ENCODE measurements at places on chromosomes 4 and X.

GRCh38 chrX:125089761-125090445 is 229.8 kb upstream of the TEX13C start:
- no peak for DNase-seq

GRCh38 chrX:136725441-136726104 is 55.2 kb downstream of the ARHGEF6 start:
- no peak for DNase-seq

- no peak for DNase-seq
Observed at GRCh38 chrX:14028473-14028872, 1.2 kb downstream of the GEMIN8 start.

DNA sequence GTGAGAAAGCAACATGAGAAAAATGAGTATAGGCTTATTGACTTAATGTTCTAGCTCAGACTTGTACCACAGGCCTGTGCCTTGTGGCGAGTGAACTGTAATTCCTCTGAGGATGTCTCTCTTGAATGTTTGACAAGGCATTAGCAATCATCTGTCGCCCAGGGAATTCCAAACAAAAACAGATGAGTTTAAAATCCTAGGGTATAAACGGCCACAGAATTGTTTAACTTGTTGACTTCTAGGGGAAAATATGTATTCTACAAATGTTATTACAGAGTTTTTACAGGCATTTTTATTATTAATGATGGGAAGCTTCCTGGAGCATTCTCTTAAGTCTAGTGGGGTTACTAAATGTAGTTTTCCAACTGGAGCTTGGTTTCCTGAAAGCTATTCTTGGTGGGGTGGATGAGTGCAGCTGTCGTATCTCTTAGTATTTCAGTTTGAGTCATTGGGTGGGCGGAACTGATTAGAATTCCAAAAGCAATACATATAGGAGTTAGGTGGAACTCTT is 40.6 kb downstream of the ARHGAP10 start:
- DNase-seq = peak; percentile 42

DNA sequence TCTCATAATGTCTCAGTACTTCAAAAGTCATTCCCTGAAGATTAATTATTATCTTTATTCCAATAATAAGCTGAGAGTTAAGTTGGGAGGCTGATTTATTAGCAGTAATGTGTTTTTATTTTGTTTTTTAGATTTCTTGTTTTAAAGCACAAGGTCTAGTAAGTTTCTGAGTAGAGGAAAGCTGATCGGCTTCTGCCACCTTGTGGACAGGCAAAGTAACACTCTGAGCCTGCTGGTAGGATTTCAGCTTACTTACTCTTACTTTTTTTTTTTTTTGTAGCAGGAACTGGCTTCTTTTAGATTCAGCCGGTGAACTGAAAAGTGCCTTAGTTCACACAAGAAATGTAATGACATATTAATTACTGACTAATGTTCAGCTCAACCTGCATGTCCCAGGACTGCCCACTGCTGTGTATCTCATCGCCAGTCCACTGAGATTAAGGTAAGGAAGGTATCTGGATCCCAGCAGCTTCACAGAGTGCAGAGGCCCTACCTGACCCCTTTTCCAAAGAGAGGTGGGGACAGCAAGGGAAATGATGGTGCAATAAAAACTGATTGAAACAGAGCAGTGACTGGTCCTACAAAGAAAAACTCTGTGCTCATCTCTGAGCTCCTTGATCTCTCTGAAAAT is 126.5 kb downstream of the ADGRA3 start:
- DNase-seq = peak; percentile 59

GRCh38 chr4:41933997-41934503 is 1.2 kb upstream of the TMEM33 start:
- DNase-seq = no peak

- DNase-seq = no peak
Observed at GRCh38 chr4:91838181-91838861, 465.4 kb upstream of the GRID2 start.

GRCh38 chr4:12884846-12885796 is 599.0 kb downstream of the RAB28 start:
- DNase-seq = peak; percentile 65

GRCh38 chr4:83716874-83717273 is 181.0 kb downstream of the GPAT3 start:
- DNase-seq = no peak

DNA sequence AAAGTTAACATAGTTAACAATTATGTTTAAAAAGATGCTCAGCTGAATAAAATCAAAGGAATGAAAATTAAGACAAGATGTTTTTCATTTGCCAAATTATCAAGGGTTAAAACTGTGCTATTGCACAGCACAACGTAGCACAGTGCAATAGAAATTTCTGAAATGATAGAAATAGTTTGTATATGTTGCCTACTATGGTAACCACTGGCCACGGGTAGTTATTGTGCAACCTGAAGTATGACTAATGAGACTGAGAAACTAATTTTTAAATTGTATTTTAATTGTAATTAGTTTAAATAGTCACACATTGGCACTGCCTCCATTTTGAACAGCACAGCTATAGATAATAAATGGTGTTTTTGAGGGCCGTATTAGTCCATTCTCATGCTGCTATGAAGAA is 343.1 kb upstream of the FAM241A start:
- no peak for DNase-seq

- DNase-seq = no peak
Observed at GRCh38 chr4:82583897-82584587, 22.3 kb upstream of the TMEM150C start.

DNA sequence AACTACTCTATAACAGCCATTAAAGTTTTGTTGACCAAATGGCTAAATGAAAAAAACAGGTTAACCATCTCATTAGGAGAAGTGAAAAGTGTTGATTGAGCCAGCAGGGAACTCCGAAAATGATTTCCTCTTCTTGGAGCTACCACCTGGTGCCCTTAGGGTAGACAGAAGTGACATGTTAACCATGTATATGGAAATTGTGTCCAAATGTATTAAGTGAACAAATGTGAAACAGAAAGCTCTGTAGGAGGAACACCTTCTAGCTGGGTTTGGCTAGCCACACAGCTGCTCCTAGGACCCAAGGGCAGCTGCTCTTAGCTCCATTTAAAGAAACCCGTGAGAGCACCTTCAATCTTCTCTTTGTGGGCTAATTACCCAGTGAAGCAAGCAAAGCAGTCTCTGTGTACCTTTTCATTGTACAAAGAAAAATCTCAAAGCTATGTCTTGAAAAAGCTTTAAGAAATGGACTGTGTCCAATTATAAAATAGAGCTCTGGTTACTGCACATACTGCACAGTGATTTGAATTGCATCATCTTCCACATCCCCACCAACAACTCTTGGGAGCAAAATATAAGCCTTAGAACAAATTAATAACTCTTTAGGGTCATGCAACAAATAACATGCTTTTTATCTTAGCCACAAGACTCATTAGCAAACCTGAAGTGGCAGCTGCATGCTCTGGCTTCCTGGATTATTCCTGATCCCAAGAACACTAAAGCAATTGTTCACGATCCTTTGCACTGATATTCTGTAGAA is 59.2 kb upstream of the PARM1 start:
- DNase-seq = no peak

- DNase-seq = no peak
Observed at GRCh38 chr4:164512124-164512523, 241.8 kb upstream of the SMIM31 start.

DNA sequence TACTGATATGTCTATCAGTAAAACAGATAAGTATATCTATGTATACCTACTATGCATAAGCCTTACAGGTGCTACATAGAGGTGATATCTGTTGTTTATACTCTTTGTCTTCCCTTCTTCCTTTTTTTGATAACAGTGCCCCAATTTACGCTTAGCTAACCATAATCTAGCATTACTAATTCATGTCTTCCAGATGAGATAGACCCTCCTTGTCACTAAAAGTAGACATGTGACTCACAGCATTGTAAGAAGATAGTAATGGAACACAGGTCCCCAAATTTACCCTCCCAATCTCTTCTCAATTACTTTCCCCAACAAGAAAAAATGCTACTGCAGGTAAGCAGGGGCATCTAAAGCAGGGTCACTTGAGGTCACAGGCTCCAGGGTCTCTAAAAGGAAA is 7.9 kb upstream of the NFKB1 start:
- no peak for DNase-seq

DNA sequence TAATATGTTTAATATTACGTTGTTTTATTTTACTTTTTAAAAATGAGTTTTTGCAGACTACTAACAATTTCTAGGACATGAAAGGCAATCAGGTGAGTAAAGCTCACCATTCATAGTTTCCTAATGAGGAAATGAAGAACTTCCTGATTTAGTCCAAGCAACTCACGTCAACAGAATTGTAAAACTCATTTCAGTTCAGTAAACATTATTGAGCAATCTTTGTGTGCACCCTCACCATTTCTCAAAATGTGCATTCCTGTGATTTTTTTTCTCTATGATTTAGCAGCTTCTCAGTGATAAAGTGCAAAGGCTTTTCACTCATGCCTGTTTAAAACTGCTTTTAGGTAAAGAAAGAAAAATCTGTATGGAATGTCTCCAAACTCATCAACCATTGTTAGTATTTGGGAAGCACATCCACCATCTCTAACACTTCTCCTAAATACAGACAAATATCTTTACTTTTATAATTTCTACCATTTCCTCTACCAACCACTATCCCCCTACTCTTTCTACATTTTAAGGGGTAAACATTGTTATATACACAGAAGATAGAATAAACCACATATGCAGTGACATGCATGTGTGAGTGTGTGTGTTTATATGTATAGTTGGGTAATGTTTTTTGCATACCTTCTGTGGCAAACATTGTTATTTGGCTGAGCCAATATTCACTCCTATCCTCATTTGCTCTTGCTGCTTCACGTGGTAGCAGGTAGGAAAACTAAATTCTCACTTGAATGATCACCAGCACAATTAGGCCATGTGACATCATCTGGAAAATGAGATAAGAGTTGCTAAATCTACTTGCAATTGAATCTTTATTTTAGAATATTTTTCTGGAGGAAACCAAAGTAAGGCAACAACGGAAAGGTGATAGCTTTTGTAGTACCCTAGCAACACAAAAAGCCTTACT is 54.7 kb upstream of the PRDM8 start:
- DNase-seq = no peak

GRCh38 chr4:138405934-138406567 is 163.9 kb upstream of the SLC7A11 start:
- DNase-seq = no peak

DNA sequence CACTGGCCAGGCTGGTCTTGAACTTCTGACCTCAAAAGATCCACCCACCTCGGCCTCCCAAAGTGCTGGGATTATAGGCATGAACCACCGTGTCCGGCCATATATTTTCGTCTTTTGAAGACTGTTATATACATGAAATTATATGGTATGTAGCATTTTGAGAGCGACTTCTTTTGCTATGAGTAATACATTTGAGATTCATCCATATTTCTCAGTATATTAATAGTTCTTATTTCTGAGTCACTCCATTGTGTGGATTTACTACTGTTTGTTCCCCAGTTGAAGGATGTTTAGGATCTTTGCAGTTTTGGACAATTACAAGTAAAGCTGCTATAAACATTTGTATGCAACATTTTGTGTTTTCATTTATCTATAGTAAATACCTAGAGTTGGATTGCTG is 34.9 kb downstream of the GNL3L start:
- DNase-seq = no peak

GRCh38 chr4:1644891-1645657 is 39.0 kb downstream of the FAM53A start:
- DNase-seq = no peak

- no peak for DNase-seq
Observed at GRCh38 chr4:82756061-82756460, 42.5 kb downstream of the SCD5 start.

- no peak for DNase-seq
Observed at GRCh38 chr4:183729069-183729406, 69.9 kb downstream of the TRAPPC11 start.

DNA sequence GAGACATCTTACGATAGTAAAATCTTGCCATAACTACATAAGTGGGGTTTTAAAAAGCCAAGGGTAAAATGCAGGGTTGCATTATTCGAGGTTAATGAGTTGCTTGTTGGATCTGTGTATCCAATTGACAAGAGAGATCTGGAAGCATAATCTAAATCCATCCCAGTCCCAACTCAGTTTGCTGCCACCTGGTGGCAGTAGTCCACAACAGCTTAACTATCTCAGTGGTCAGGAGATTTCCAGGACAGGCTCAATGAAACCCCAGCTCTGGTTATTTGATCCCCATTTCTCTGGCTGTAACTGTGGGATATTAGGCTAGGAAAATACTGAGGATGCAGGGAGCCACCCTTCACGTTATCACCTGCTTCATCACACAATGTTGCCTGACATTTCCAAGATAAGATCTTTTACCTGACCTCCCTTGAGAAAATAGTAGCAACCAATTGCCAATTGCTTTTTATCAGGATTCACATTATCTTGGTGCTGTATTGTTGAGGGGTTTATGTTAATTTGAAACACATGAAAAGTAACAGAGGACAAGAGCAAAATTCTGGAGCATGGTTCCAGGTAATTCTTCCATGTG is 88.2 kb upstream of the TNIP3 start:
- DNase-seq = peak; percentile 81

DNA sequence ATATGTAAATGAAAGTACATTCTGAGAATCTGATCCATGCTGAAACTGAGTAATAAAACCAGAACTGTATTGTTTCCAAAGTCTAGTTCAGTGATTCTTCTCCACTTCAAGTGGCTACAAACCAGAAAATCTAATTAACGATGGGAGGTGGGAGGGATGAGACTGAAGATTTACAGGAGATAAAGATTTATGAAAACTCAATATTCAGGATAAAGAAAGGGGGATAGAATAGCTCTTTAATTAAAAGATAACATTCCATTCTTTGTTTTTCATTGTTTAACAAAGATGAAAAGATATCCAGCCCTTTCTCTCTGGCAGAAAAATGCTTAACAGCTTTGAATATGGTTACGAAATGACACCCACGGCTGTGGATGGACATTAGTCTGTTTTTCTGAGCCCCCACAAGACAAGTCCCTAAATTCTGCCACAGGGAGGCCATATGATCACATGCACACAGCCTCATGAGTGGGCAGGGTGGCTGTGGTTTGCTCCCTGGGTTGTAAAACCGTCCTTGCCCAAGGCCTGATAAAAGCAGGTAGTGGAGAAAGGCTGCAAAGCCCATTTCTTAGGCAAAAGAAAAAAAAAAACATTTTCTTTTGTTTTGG is 36.4 kb downstream of the TMEM150C start:
- no peak for DNase-seq

- DNase-seq = no peak
Observed at GRCh38 chr4:112083587-112084347, 61.5 kb upstream of the FAM241A start.

DNA sequence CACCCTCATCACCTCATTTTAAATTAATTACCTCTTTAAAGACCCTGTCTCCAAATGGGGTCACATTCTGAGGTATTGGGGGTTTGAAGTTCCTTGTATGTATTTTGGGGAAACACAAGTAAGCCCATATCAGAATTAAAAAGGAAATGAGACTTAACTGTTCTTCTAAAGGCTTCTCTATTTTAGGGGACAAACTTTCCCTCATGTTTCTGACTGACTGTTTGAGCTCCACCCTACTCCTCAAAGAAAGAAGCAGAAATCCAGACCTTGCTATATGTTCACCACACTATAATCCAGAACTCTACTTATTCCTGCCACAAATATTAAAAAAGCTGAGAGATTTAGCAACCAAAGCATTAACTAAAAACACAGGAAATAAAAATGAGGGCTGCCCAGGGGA is 258.8 kb downstream of the ARHGAP24 start:
- no peak for DNase-seq

Measured in WERI-Rb-1 (cell line).